RWPE2 (cell line): ENCODE measurements at places on chromosomes 5 and 9.

GRCh38 chr9:15640121-15640520 lies 87.3 kb downstream of the CCDC171 start:
- no peak for DNase-seq
- peaks cover 2% of the 10 kb centered on the region for H3K4me1 ChIP-seq
- no peak overlapping the region for H3K27ac ChIP-seq
- H3K36me3 ChIP-seq = 0 out of 2 replicates have a peak, but pooled peaks cover 3% of the 10 kb centered on the region
- no peak overlapping the region for H3K4me3 ChIP-seq

DNA sequence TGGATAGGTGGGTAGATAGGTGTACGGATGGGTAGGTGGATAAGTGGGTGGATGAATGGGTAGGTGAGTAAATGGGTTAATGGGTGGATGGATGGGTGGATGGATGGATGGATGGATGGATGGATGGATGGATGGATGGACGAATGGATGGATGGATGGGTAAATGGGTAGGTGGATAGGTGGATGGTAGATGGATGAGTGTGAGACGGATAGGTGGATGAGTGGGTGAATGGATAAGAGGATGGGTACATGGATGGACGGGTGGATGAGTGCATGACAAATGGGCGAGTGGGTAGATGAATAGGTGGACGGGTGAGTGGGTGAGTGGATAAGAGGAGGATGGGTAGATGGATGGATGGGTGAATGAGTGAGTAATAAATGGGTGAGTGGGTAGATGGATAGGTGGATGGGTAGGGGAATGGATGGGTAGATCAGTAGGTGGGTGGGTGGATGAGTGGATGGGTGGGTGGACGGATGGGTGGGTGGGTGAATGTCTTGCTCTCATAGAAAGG lies 179.2 kb downstream of the FGF18 start:
- H3K4me1 ChIP-seq = peaks cover 11% of the 10 kb centered on the region
- H3K4me3 ChIP-seq = no peak overlapping the region
- H3K27me3 ChIP-seq = no peaks in the 10 kb centered on the region
- H3K36me3 ChIP-seq = no peaks in the 10 kb centered on the region
- no peak overlapping the region for H3K27ac ChIP-seq

DNA sequence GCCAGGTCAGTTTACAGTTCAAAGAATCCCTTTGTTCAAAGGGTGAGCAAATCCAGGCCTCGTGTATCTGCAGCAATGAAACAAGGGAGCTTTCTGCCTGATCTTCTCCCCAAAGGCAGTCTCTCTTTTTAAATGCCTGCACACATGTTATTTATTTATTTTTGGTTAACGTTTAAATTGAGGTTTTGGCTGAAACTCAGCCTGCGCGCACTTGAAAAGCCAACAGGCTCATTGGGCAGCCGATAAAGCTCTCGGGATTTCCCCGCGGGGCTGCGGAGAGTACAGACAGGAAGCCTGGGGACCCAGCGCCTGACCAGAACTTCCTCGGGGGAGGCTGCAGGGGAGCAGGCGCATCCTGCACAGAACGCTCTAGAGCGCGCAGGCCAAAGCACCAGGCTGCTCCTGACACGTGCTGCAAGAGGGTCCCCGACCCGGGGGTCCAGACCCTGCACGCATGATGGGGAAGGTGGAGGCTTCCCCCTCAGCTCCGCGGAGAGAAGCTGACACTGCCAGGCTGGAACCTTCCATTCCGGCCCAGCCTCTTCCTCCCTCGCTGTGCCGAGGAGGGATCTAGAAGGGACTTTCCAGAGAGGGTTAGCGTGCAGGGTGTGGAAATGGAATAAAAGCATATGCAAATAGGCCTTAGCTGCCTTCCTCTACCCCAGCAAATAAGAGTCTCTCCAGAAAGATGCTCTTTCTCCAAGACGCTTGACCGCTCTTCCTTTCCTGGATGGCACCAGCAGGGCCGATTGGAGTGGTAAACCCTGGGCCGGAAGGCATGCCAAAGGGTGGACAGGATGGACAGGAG lies 46.1 kb downstream of the PTTG1 start:
- H3K4me1 ChIP-seq = peaks cover 20% of the 10 kb centered on the region
- H3K4me3 ChIP-seq = no peak overlapping the region
- H3K36me3 ChIP-seq = no peaks in the 10 kb centered on the region

- no peak overlapping the region for H3K27ac ChIP-seq
- no peaks in the 10 kb centered on the region for H3K36me3 ChIP-seq
- no peak for DNase-seq
- peaks cover 7% of the 10 kb centered on the region for H3K27me3 ChIP-seq
Measured at GRCh38 chr9:89706731-89707191, 101.9 kb downstream of the GADD45G start.

GRCh38 chr9:137317021-137317717 lies 15.1 kb upstream of the NRARP start:
- H3K27ac ChIP-seq = no peak overlapping the region
- peaks cover 4% of the 10 kb centered on the region for H3K27me3 ChIP-seq
- H3K4me3 ChIP-seq = no peak overlapping the region
- DNase-seq = no peak
- H3K4me1 ChIP-seq = no peaks in the 10 kb centered on the region

GRCh38 chr5:117266280-117266679 lies 691.7 kb upstream of the SEMA6A start:
- DNase-seq = no peak
- no peaks in the 10 kb centered on the region for H3K4me1 ChIP-seq
- no peak overlapping the region for H3K27ac ChIP-seq
- no peak overlapping the region for H3K4me3 ChIP-seq
- no peaks in the 10 kb centered on the region for H3K36me3 ChIP-seq
- H3K27me3 ChIP-seq = no peaks in the 10 kb centered on the region

- H3K4me3 ChIP-seq = no peak overlapping the region
- no peaks in the 10 kb centered on the region for H3K27me3 ChIP-seq
- no peak for DNase-seq
- H3K4me1 ChIP-seq = peaks cover 5% of the 10 kb centered on the region
Measured at GRCh38 chr9:121246821-121247561, 21.0 kb upstream of the GSN start.

GRCh38 chr5:40547994-40548575 lies 131.6 kb upstream of the PTGER4 start:
- H3K27ac ChIP-seq = peak overlapping the region; percentile 15
- H3K4me3 ChIP-seq = no peak overlapping the region
- H3K4me1 ChIP-seq = peaks cover 22% of the 10 kb centered on the region
- DNase-seq = no peak

DNA sequence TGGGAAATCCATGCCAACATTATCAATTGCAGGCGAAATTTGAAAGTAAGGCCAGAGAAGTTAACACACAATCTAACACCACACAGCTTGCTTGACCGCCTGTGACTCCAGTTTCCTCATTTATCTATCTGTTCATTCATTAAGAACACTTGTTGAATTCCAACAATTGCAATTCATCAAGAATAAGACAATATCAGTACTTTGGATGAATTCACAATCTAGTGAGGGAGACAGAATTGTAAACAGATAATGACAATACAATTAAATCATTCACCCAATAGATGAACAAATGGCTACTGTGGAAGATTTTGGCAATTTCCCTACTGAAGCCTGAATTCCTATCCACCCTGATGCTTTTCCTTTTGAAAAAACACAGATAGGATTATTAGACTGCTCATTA lies 181.6 kb downstream of the TRIM36 start:
- no peak overlapping the region for H3K4me3 ChIP-seq
- no peak overlapping the region for H3K27ac ChIP-seq
- no peaks in the 10 kb centered on the region for H3K36me3 ChIP-seq
- H3K27me3 ChIP-seq = no peaks in the 10 kb centered on the region

DNA sequence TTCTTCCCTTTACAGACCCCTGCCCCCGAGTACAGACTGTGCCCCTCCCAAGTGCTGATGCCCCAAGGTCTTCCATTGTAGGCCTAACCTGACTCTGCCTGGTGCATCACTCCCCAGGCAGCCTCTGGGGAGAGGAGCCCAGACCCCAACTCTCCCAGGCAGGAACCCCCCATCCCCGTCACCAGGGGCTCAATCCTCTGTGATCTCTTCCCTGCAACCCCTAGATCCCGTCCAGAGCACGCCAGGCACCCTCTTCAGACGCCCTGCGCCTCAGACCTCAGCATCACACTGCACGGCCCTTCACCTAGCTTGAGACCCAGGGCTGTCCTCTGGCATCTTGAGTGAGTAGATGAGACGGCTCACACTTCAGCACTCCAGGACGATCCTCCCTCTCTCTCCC lies 6.4 kb upstream of the EGR1 start:
- no peak overlapping the region for H3K27ac ChIP-seq
- H3K4me3 ChIP-seq = no peak overlapping the region
- no peaks in the 10 kb centered on the region for H3K27me3 ChIP-seq

- no peak for DNase-seq
- H3K4me1 ChIP-seq = peaks cover 3% of the 10 kb centered on the region
- peak within 1 kb of the TSS; percentile 83 for H3K4me3 ChIP-seq
- no peaks in the 10 kb centered on the region for H3K36me3 ChIP-seq
- no peaks in the 10 kb centered on the region for H3K27me3 ChIP-seq
Measured at GRCh38 chr9:83622939-83623678, at the start of gene IDNK. Gene IDNK, plus strand, starts transcription at chr9:83623143. Its CDS starts 29 bp downstream, at chr9:83623172.

GRCh38 chr9:15180124-15180523 lies 126.9 kb downstream of the TTC39B start:
- no peak overlapping the region for H3K27ac ChIP-seq
- no peak for DNase-seq
- no peak overlapping the region for H3K4me3 ChIP-seq

DNA sequence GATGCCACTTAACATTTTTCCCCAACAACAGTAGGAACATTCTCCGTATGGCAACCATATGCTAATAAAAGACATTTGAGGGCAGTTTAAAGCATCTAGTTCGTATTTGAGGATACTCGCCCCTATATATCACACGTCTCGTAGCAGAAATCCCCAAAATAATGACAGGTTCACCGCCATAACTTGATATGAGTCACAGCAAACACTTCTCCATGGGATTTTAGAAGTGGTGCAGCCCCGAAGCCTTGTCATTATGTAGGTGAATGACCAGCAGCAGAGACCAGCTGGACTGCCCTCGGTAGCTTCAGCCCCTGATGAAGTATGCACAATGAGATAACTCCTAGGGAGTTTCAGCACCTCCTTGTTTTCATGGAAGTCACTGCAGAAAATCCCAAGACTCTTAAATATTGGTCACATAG lies 2.0 kb downstream of the CTNND2 start:
- H3K27ac ChIP-seq = no peak overlapping the region
- H3K4me1 ChIP-seq = no peaks in the 10 kb centered on the region
- no peaks in the 10 kb centered on the region for H3K36me3 ChIP-seq
- DNase-seq = no peak
- H3K27me3 ChIP-seq = peaks cover 70% of the 10 kb centered on the region
